ENCODE measurements at places on chromosomes 5 and 9.

DNA sequence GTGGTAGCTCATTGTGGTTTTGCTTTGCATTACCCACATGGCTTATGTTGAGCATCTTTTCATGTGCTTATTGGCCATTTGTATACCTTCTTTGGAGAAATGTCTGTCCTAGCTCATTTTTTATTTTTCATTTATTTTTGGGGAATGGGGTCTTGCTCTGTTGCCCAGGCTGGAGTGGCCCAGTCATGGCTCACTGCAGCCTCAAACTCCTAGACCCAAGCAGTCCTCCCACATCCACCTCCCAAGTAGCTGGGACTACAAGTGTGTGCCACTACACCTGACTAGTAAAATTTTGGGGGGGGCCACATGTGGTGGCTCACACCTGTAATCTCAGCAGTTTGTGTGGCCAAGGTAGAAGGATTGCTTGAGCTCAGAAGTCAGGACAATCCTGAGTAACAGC is 77.4 kb downstream of the UBE2R2 start:
- no peak for DNase-seq

GRCh38 chr5:55864606-55865541 is 13.7 kb downstream of the IL31RA start:
- DNase-seq: no peak

DNA sequence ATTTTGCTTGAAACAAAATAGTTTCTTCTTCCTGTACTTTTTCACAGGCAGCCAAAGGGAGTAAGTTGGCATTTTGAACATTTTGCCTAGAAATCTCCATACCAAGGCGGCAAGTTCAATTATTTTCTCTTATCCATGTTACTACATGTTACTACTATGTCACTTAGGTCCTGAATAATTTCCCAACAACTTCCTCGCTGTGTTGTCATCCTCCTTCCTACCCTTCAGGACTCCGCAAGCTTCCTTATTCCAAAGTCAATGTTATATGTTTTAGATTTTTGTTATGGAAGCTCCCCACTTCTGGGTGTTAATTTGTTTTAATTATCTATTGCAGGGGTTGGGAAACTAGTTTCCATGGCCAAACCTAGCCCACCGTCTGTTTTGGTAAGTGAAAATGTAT is 9.9 kb upstream of the B4GALT1 start:
- no peak for DNase-seq

DNA sequence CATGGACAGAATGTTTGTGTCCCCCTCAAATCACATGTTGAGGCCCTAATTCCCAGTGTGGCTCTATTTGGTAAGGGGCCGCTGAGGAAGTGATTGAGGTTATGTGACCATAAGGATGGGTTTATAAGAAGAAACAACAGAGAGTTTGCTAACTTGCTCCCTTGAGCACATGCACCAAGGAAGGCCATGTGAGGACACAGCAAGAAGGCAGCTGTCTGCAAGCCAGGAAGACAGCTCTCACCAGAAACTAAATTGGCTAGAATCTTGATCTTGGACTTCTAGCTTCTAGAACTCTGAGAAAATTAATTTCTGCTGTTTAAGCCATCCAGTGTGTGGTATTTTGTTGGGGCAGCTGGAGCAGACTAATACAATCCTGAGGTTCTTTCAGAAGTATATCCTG is 35.2 kb upstream of the CDC42SE2 start:
- no peak for DNase-seq

GRCh38 chr5:143313298-143313852 is 90.1 kb downstream of the NR3C1 start:
- no peak for DNase-seq

DNA sequence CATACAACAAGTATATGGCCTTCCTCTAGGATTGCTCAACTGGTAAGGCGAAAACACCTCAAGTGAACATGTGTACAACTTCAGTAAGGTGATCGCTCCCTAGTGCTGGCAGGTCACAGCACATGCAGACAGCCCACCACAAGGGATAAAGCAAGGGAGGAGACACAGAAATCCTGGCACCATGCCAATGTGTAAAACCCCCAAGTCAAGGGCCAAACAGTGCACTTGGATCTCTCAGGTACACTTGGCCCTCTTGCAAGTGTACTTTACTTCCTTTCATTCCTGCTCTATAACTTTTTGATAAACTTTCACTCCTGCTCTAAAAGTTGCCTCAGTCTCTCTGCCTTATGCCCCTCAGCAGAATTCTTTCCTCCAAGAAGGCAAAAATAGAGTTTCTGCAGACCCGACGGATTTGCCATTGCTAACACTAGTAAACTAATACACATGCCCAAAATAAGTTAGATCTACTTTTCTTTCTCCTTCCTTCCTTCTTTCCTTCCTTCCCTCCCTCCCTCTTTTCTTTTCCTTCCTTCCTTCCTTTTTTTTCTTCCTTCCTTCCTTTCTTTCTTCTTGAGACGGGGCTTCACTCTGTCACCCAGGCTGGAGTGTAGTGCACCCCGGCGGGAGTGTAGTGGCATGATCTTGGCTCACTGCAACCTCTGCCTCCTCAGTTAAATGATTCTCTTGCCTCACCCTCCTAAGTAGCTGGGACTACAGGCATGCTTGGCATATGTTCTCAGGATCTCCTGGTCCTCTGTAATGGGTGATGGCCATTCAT is 6.8 kb upstream of the LNPEP start:
- no peak for DNase-seq

DNA sequence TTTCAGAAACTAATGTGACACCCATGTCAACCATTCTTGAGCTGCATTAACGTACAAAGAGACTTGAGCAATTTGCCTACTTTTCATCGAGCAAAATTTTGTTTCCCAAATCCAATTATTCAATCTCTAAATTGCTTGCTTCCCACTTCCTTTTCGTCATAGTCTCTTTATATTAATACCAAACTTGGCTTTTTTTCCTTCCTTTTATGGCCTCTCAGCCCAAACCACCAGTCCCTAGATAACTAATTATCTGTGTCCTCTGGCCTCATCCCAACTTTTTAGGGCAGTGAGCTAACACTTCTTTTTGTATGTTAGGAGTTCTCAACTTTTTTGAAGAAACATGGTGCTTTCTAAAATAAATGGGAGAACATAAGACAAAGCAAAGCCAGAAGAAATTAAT is 155.5 kb upstream of the S1PR3 start:
- DNase-seq: no peak

DNA sequence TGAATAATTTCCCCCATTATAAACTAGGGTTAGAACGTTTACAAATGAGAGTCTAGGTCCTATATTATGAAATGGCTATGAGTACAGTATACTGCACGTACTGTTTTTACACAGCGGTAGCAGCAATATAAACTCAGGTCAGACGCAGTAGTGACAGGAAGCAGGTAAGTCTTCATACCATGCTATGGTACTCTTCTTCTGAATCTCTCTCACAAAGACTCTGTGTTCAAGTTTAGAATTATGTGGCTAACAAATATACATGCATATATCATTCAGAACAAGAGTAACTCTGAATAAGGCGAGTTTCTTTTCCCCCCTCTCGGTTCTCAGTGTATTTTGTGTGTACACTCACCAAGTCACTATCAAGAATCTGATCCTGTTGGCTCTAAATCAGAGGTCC is 114.9 kb upstream of the KLF9 start:
- no peak for DNase-seq
